ENCODE measurements at places on chromosomes 6 and 20.

DNA sequence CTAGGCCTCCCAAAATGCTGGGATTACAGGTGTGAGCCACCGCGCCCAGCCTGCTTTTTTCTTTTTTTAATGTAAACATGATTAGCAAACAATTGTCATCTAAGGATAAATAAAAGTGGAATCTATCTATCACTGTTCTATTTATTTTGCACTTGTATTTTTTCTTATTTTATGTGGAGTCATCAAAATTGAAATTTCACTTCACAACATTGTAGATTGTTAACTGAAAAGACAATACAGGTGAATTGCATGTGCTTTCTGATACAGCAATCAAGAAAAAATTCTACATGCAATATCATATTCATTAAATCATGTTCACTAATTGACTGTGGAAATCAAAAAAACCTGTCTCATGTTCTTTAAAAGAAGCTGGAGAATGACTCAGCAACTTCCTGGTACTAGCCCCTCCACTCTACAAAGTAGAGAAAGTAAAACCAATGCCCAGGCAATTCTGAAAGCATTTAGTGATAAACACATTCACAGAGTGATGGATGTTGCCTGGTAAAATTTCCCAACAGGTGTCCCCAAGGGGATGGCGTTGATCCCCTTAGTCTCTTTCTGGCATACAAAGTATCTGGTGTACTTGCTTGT is 10.7 kb upstream of the RFX6 start:
- no peak for DNase-seq

DNA sequence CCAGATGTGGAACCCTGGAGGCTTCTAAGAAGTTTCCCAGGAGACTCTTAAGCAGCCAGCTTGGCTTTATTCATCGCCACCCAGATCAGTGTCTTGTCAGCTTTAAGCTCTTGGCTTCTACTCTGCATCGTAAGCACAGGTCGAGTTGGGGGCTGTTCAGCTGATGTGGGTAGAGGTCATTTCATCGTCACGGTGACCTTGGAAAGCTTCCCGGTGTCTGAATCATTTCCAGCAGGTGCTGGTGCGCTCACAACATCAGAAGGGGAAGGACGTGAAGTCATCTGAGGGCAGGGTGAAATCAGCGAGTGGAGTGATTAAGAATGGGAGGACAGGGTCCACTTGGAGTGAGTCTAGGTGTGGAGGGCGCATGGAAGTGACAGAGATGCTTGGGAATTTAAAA is 112.6 kb downstream of the SASH1 start:
- no peak for DNase-seq

DNA sequence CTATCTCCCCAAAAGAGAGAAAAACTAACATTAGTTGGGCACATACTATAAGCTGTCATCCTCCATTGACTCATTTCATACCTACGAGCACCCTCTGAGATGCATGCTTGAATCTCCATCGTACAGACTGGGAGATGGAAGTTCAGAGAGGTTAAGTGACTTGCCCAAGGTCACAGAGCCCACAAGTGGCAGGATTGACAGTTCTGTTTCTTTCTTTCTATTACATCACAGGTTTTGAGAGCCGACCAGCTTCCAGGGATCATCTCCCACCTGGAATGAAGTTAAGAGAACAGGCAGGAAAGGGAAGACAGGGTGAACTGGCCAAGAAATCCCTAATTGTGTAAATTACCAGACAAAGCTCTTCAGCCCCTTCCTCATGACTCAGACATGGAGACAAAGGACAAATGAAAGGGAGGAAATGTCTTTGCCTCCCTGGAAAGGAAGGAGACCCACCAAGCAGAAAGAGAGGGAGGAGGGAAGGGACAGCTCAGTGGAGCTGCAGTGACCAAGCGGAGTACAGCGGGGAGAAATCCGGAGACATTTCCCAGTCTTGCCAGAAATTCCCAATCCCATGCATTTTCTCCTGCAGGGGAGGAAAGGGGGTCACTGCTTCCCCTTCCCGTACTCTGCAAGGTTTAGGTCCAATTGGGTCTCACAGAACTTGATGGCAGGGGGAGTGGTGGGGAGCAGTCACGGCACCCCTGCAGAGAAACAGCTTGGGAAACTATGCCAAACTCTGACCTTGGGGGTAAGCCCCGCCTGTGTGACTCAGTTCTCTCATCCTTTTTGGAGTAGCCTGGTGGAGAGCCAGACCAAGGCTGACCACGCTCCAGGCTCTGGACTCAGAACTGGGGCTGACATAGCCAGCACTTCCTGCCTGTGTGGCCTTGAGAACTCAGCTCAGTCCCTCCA is 154.3 kb downstream of the ANKRD60 start:
- no peak for DNase-seq

DNA sequence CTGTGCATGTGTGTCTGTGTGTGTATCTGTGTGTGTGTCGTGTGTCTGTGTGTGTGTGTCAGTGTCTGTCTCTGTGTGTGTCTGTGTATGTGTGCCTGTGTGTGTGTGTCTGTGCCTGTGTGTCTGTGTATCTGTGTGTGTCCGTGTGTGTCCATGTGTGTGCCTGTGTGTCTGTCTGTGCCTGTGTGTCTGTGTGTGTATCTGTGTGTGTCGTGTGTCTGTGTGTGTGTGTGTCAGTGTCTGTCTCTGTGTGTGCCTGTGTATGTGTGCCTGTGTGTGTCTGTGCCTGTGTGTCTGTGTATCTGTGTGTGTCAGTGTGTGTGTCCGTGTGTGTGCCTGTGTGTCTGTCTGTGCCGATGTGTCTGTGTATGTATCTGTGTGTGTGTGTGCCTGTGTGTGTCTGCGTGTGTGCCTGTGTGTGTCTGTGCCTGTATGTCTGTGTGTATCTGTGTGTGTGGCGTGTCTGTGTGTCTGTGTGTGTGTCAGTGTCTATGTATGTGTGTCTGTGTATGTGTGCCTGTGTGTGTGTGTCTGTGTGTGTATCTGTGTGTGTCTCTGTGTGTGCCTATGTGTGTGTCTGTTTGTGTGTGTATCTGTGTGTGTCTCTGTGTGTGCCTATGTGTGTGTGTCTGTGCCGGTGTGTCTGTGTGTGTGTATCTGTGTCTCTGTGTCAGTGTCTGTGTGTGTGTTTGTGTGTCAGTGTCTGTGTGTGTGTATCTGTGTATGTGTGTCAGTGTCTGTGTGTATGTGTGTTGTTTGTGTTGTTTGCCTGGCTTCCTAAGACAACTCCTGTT is 11.6 kb downstream of the SNPH start:
- DNase-seq: no peak

DNA sequence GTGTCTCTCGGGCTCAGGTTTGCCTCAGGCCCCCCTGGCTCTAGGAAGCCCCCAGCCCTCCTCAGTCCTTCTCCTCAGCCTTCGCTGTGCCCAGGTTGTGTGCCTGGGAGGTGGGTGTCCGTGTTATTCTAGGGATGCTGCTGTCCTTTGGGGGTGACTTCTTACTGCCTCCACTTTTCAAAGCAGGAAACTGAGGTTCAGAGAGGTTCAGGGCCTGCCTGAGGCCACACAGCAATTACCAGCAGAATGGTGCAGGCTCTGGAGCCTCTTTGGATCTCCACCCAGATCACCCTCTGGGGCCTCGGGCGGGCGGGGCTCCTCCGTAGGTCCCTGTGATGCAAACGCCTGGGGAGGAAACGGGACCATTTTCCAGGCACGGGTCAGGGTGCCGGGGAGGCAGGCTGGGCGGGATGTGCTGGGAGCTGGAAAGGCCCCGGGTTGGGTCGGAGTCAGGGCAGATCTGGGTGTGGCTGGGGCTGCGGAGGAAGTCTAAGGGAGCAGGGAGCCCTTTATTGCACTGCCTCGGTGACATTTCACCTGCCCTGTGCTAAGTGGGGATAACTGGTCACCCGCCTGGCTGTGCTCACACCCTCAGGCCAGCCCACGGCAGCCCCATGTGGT is 23.2 kb downstream of the GATA5 start:
- DNase-seq: no peak

GRCh38 chr20:59178983-59179595 is 15.5 kb downstream of the ZNF831 start:
- DNase-seq: no peak

DNA sequence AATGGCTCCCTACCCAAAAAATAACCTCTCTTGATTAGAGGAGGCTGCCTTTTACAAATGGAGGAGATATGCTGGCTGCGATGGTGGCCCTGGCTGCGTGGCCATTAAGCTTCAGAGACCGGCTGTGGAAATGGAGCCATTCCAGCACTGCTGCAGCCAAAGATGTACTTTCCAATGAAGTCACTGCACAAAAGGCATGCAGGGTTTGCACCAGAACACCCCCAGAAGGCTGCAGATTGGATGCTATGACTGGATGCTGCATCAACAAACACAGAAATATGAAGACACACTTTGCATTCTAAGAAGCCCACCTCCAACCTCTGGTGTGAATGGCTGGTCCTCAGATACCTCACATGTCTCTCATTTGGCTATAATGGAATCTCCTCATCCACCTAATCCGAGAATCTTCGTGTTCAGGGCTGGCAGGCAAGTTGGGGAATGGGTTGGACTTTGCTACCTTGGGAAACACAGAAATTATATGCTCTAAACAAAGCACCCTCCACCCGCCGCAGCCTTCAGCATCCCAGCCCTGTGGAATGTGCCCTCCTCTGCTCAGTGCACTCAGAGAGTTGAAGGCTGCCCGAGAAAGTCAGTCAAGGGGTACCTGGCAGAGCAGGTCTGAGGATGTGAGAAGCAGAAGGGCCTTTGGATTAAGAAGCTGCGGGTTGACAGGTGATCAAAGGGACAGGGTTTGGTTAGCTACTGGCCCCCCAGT is 35.3 kb downstream of the APCDD1L start:
- DNase-seq: no peak

DNA sequence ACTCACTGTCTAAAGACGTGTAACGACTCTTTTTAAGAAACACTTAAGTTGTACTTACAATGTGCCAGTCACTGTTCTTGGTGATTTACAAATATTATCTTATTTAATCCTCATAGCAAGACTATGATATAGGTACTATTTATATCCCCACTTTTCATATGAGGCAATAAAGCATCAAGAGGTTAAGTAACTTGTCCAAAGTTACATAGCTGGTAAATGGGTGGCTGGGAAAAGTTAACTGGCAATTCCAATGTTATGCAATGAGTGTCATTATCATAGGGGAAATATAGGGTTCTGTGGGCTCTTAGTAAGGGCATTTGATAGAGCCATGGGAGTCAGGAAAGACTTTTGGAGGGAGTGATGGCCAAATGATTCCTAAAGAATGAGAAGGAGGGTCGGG is 21.4 kb upstream of the RIPOR2 start:
- no peak for DNase-seq

DNA sequence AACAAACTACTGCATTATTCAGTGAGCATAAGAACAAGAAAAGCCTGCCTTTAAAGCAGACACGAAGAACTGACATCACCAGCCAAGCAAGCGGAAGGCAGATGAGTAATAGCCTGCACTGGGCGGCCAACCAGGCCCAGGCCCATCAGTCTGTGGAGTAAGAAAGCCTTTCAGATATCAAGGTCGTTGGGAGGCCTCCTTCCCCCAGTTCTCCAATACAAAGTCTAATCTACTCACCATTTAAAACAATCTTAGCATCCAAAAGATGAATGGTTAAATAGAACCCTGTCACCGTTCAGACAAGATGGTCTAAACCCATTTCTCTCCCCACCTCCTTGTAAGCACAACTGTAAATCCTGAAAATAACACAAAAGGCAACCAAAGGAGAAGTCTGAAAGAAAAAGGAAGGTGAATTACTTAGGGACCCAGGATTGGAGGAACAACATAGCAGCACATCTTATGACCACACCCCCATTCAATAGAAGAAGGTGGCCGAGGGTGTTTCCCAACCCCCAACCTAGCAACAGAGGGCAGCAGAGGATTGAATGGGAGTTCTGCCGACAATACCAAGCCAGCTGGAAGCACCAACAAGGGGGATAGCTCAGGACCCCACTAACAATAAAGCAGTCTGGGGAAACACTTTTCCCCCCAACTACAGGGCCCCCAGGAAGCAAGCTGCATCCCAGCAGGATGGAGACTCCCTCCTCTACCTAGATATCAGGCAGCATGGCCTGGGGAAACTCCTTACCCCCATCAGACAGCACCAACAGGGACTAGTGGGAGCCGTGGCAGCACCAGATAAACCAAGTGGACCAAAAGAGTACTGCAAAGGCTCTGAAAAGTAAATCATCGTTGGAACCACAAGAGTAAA is 67.9 kb downstream of the ZHX3 start:
- DNase-seq: peak; percentile 17

GRCh38 chr6:33207552-33208090 is 679 bp upstream of the RING1 start:
- DNase-seq: no peak

- DNase-seq: no peak
These were observed 8.4 kb upstream of the ZBTB24 start for GRCh38 chr6:109491207-109491938.

DNA sequence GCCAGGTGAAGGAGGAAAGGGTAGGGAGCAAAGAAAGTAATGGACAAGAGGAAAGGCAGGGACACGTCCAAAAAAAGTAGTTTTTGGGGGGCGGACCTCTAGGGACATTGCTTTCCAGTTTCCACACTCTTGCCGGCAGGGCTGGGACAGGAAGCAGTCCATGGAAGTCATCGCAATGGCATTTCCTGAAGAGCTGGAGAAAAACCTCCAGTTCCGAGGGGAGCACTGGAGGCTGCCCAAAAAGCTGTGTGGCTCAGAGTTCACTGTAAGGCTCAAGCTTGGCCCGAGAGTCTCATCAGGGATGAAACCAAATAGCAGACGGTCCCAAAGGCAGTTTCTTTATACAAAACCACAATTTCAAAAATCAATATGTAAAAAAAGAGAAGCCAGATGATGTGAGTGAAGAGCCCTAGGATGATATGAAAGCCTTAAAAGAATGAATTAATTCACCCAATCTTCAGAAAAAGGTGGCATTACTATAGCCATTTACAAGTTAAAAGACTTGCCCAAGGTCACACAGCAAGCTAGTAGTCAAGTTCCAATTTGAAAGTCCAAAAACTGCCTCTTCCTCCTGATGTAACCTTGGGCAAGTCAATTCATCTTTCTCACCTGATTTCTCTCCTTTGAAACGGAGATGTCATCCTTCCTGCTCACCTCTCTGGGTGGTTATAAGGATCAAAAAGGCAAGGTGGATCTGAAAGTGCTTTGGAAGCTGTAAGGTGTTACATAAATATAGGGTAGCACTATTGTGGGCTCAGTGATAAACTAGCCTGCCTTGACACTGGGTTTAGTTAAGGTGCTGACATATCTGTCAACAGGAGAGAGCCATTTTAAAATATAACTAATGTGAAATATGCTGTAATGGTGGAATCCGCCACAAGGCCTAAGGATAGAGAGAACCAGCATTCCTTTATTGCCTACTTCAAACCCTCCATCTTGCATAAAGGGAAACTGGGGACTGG is 9.1 kb downstream of the BCL2L1 start:
- peak; percentile 19 for DNase-seq

DNA sequence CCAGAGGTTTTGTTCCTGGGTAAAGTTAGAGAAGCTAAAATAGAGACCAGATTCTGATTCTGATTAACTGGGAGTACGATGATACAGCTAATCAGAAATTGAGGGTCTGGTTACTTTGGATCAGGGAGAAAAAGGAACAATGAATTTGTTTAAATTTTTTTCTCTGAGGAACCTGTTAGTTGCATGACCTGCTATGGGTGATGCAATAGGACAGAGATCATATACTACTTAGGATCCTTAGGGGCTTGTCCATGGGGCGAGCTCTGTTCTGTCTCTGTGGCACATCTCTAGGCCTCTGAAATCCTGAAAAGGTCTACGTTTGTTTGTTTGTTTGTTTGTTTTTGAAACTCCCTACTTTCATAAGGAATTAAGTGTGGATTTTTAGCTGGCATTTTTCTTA is 166.1 kb upstream of the LAMP5 start:
- DNase-seq: no peak

- no peak for DNase-seq
These were observed 1028.3 kb upstream of the EYS start for GRCh38 chr6:66735106-66735890.

Data from hematopoietic multipotent progenitor cell treated with erythropoietin and hydrocortisone succinate and interleukin-3 and kit ligand, for 15 days (in vitro differentiated cells).